ENCODE measurements at places on chromosomes 13 and 19.

GRCh38 chr13:110455444-110455843, 106.1 kb downstream of the RAB20 start:
- DNase-seq, result no peak

GRCh38 chr13:81609335-81609734, 1268.4 kb upstream of the SPRY2 start:
- no peak for DNase-seq

DNA sequence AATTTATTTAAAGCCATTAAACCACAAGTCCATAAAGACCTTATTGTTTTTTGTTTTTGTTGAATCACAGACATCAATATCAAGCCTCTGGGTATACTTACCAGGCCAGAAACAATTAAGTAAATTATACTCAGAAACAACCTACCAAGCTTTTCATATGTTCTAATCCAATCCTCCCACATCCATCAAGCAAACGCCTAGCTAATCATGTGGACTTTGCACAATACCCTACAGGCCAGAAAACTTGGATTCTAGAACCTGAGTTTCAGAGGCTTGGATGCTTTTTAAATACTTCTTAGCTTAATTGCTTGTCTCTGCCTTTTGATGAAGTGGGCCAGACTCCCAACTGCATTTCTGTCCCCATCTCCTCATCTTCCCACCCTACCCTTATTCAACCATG, 39.9 kb downstream of the TGDS start:
- no peak for DNase-seq

- no peak for DNase-seq
Measured at GRCh38 chr13:27118428-27119054, 53.1 kb downstream of the USP12 start.

Measured in activated B cell treated with CpG ODN at 0.5 μM for 24 hours (primary cell).